ENCODE measurements at places on chromosomes 7 and 10. TPM values are rescaled to one million over a fixed set of nuclear protein-coding genes. Genes with fewer than 3 reads are reported as not detected.
A peak's percentile ranks its signal among the peaks of the same experiment; 100 is the strongest.

Gene WDFY4
- 0.67 TPM for total RNA-seq

Gene DGKI
- total RNA-seq: 0.07 TPM

Gene SORCS3
- not detected for total RNA-seq

Gene MCM10
- total RNA-seq: 0.82 TPM

Gene WNT8B
- not detected for total RNA-seq

Gene TUBAL3
- not detected for total RNA-seq

Gene SPACDR
- not detected for total RNA-seq

Gene MACROH2A2
- total RNA-seq: 4.4 TPM

Gene PVRIG
- not detected for total RNA-seq

Gene ELN
- 6.4 TPM for total RNA-seq

Gene EN2
- total RNA-seq: 0.59 TPM

- no peaks in the 10 kb centered on the region for H3K4me1 ChIP-seq
- H3K27me3 ChIP-seq: no peaks in the 10 kb centered on the region
- H3K27ac ChIP-seq: no peak overlapping the region
- H3K36me3 ChIP-seq: no peaks in the 10 kb centered on the region
Measured at GRCh38 chr7:91066627-91067026, 197.6 kb upstream of the FZD1 start.

- no peak overlapping the region for H3K27ac ChIP-seq
- no peaks in the 10 kb centered on the region for H3K27me3 ChIP-seq
- DNase-seq: no peak
- H3K36me3 ChIP-seq: no peaks in the 10 kb centered on the region
- no peaks in the 10 kb centered on the region for H3K4me1 ChIP-seq
Measured at GRCh38 chr7:63073736-63074135, 924.9 kb upstream of the ZNF722 start.

DNA sequence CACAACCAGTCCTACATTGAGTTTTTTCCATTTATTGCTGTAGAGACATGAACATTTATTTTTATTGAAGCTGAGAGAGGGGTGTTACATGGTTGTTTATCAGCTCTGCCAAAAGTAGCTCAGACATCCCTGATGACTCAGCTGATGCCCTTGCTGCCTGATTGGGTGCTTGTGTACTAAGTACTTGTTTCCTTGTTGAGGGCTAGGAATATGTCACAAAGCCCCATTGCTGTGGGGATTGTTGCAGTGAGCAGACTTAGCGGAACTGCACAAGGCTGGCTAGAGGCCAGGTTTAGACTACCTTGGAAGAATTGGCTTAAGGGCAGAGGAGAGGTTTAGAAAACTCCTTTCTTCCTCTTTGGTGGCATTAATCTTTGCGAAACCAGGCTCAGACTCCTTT, 110.6 kb downstream of the AUTS2 start:
- H3K27ac ChIP-seq: no peak overlapping the region
- peaks cover 5% of the 10 kb centered on the region for H3K4me1 ChIP-seq
- no peak overlapping the region for H3K4me3 ChIP-seq
- no peak for DNase-seq

Gene MBL2
- 0.11 TPM for total RNA-seq

GRCh38 chr10:42979721-42980467, 97.0 kb upstream of the RET start:
- no peak overlapping the region for H3K4me3 ChIP-seq
- no peak for DNase-seq
- H3K4me1 ChIP-seq: no peaks in the 10 kb centered on the region
- no peaks in the 10 kb centered on the region for H3K36me3 ChIP-seq
- no peaks in the 10 kb centered on the region for H3K27me3 ChIP-seq

- no peaks in the 10 kb centered on the region for H3K4me1 ChIP-seq
- H3K27ac ChIP-seq: no peak overlapping the region
- H3K36me3 ChIP-seq: no peaks in the 10 kb centered on the region
- H3K4me3 ChIP-seq: no peak overlapping the region
- DNase-seq: no peak
Measured at GRCh38 chr7:107035446-107035845, 9.1 kb upstream of the PRKAR2B start.

Gene TRIP6
- total RNA-seq: 6.7 TPM

DNA sequence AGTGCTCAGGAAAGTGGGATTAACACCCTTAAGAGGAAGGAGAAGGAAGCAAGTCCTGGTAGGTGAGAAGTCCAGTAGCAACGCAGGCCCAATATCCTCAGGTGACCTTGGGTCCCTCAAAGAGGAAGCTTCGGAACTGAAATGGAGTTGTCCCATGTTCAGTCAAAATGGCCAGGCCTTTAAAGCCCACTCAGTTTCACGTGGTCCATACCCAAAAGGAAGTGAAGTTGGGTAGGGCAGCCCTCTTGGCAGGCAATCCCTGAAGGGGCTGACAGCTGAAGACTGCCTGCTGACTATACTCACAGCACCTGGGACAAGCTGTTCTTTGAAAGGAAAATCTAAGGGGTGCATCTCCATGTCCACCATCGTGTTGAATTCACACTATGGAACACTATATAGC, 3.0 kb downstream of the GSAP start:
- no peaks in the 10 kb centered on the region for H3K27me3 ChIP-seq
- no peaks in the 10 kb centered on the region for H3K4me1 ChIP-seq
- H3K4me3 ChIP-seq: no peak overlapping the region
- no peak overlapping the region for H3K27ac ChIP-seq
- no peaks in the 10 kb centered on the region for H3K36me3 ChIP-seq
- DNase-seq: no peak

DNA sequence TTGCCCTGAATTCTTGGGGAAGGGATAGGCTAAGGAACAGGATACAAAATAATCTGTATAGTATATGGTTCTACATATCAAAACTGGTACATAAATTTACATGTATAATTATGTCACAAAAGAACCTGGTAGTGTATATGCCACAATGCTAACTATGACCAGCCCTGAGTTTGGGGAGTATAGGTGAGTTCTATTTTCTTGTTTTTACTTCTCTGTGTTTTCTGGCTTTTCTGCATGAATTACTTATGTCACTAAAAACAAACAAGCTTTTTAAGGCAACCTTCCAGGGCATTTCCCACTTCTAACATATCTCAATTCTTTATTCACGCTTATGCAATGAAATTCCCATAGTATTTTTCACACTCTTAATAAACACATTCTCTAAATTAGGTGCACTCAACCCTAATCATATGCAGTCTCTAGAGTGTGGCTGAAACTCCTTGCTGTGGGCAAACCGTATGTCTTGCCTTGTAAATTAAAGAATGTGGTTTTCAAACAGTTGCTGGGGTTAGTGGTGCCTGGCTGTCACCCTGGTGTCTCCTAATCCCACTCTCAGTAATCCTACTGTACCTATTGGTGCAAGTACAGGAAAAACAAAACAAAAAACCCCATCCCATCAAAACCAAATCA, 14.0 kb upstream of the INSIG1 start:
- H3K27me3 ChIP-seq: no peaks in the 10 kb centered on the region

Gene FKBP6
- not detected for total RNA-seq

DNA sequence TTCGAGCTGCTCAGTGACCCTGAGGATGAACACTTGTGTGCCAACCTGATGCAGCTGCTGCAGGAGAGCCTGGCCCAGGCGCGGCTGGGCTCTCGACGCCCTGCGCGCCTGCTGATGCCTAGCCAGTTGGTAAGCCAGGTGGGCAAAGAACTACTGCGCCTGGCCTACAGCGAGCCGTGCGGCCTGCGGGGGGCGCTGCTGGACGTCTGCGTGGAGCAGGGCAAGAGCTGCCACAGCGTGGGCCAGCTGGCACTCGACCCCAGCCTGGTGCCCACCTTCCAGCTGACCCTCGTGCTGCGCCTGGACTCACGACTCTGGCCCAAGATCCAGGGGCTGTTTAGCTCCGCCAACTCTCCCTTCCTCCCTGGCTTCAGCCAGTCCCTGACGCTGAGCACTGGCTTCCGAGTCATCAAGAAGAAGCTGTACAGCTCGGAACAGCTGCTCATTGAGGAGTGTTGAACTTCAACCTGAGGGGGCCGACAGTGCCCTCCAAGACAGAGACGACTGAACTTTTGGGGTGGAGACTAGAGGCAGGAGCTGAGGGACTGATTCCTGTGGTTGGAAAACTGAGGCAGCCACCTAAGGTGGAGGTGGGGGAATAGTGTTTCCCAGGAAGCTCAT, 1.1 kb downstream of the DDIT4 start:
- H3K36me3 ChIP-seq: peaks cover 5% of the 10 kb centered on the region
- H3K4me3 ChIP-seq: peak overlapping the region; percentile 98
- H3K4me1 ChIP-seq: peaks cover 16% of the 10 kb centered on the region
- peak overlapping the region; percentile 97 for H3K27ac ChIP-seq
- no peaks in the 10 kb centered on the region for H3K27me3 ChIP-seq
- DNase-seq: peak; percentile 92

Gene ZNF467
- total RNA-seq: 1.8 TPM

Gene NKX1-2
- not detected for total RNA-seq

GRCh38 chr10:124616040-124616835, 127.9 kb downstream of the FAM53B start:
- no peak overlapping the region for H3K27ac ChIP-seq
- no peak for DNase-seq
- peaks cover 8% of the 10 kb centered on the region for H3K36me3 ChIP-seq
- no peaks in the 10 kb centered on the region for H3K27me3 ChIP-seq
- no peak overlapping the region for H3K4me3 ChIP-seq

DNA sequence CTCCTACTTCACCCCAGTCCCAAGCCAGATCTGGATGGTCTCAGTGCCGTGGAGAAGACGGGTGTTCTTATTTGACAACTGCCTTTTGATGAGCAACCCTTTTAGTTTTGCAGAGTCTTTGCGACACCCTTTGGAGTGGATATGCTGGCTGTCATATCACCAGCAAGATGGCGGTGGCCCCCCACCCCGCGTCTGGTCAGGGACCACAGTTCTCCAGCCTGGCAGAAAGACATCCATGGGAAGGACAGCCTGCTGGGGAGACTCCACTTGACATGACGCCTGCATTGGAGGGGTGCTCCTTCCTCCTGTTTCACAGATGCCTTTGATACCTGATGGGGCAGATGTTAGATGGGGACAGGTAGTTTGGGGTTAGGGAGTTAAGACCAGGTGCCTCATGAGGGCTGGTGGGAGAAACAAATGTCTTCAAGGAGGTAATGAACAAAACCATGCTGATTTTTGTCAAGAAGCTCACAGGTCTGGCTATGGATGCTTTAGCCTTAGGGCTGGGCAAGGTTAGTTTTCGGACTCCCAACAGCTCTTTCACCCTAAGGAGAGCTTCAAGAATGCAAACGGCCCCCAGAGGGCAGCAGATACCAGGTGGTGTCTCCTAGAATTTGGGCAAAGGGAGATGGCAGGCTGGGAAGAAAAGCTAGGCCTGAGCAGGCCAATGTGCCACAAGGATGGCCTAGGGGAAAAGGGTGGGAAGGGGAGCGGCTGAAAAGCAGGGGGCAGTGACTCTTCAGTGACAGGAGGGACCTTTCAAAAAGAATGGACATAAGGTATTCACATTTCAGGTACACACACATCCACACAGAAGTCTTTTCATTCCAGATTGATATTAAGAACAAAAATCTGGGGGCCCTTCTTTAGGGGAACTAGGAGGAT, 95.2 kb downstream of the CLEC2L start:
- H3K36me3 ChIP-seq: no peaks in the 10 kb centered on the region
- no peak for DNase-seq
- H3K27me3 ChIP-seq: no peaks in the 10 kb centered on the region
- no peaks in the 10 kb centered on the region for H3K4me1 ChIP-seq
- H3K4me3 ChIP-seq: no peak overlapping the region

GRCh38 chr7:134941185-134941900, 45.0 kb upstream of the AGBL3 start:
- no peaks in the 10 kb centered on the region for H3K27me3 ChIP-seq
- DNase-seq: no peak
- no peaks in the 10 kb centered on the region for H3K4me1 ChIP-seq

DNA sequence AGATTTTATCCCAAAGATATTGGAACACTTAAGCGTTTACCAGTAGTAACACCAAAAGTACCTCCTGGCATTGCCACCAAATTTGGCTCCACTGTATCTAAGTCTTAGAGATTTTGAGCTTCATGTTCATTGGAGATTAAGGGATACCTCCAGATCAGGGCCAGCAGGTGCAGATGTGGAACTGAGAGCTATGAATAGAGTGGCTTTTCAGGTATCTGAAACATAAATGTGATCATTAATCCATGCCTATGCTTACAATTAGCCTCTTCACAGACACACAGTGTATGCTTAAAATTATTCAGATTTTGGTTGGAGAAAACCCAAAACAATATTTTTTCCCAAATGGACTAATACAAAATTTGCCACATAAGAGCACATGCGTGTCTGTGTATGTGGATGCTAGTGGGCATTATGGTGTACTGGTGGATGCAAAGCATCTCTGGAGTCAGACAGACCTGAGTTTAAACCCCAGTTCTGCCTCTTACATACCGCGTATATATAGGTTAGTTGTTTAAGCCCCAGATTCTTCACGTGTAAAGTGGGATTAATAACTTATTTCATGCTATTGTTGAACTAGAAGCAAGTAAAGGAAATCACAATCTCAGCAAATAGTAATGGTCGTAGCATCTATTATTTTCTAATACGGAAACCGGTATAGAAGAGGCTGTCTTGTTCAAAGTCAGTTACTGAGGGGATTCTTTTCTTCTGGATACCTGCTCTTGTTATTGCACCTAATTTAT, 6.8 kb upstream of the LRRC4 start:
- no peak for DNase-seq
- H3K36me3 ChIP-seq: no peaks in the 10 kb centered on the region
- H3K27me3 ChIP-seq: no peaks in the 10 kb centered on the region
- no peak overlapping the region for H3K4me3 ChIP-seq
- H3K27ac ChIP-seq: no peak overlapping the region
- peaks cover 3% of the 10 kb centered on the region for H3K4me1 ChIP-seq

Gene CLRN3
- not detected for total RNA-seq

GRCh38 chr7:104795616-104796398, 218.2 kb upstream of the KMT2E start:
- H3K4me1 ChIP-seq: no peaks in the 10 kb centered on the region
- H3K27ac ChIP-seq: no peak overlapping the region
- no peaks in the 10 kb centered on the region for H3K36me3 ChIP-seq
- H3K4me3 ChIP-seq: no peak overlapping the region
- DNase-seq: no peak

DNA sequence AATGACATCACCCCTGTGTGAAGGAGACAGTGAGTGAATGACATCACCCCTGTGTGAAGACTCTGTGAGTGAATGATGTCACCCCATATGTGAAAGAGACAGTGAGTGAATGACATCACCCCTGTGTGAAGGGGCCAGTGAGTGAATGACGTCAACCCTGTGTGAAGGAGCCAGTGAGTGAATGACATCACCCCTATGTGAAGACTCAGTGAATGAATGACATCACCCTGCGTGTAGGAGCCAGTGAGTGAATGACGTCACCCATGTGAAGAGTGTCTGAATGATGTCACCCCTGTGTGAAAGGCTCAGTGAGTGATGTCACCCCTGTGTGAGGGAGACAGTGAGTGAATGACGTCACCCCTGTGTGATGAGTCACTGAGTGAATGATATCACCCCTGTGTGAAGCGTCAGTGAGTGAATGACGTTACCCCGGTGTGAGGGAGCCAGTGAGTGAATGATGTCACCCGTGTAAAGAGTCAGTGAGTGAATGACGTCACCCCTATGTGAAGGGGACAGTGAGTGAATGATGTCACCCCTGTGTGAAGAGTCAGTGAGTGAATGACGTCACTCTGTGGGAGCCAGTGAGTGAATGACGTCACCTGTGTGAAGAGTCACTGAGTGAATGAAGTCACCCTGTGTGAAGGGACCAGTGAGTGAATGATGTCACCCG, 478.1 kb downstream of the PTPRN2 start:
- H3K4me1 ChIP-seq: no peaks in the 10 kb centered on the region
- H3K4me3 ChIP-seq: no peak overlapping the region
- H3K36me3 ChIP-seq: no peaks in the 10 kb centered on the region
- no peak for DNase-seq

Gene SFRP5
- total RNA-seq: not detected

All from gastrocnemius medialis (tissue), 4 donors.